ENCODE measurements at places on chromosomes 1 and 21. TPM values are rescaled to one million over a fixed set of nuclear protein-coding genes. Genes with fewer than 3 reads are reported as not detected.

The LBR gene
- total RNA-seq = 79.4 TPM

The LCE4A gene
- total RNA-seq = not detected

The LAMTOR5 gene
- total RNA-seq = 113 TPM

The RIMS3 gene
- 14.7 TPM for total RNA-seq

The TSPAN1 gene
- total RNA-seq = 1,263 TPM

The MIXL1 gene
- not detected for total RNA-seq

The TMEM125 gene
- 19.7 TPM for total RNA-seq

The DDAH1 gene
- total RNA-seq = 69.4 TPM

The DIP2A gene
- 68.8 TPM for total RNA-seq

The DYRK3 gene
- not detected for total RNA-seq

The WNT2B gene
- 9.4 TPM for total RNA-seq

The ESPN gene
- total RNA-seq = 173 TPM

The ACAP3 gene
- 52.4 TPM for total RNA-seq

The TAS1R1 gene
- not detected for total RNA-seq

The C1orf185 gene
- not detected for total RNA-seq

The CD1C gene
- not detected for total RNA-seq

The SPRR2F gene
- total RNA-seq = not detected

The ERG gene
- total RNA-seq = 3.3 TPM

The LEFTY2 gene
- total RNA-seq = not detected

The FAM229A gene
- 25.9 TPM for total RNA-seq

The CYP4A11 gene
- not detected for total RNA-seq

The C1orf122 gene
- total RNA-seq = 61.3 TPM

The HOOK1 gene
- total RNA-seq = 32.7 TPM

The C1orf210 gene
- 63.5 TPM for total RNA-seq

The AADACL3 gene
- not detected for total RNA-seq

The CFHR4 gene
- not detected for total RNA-seq

Data from transverse colon (tissue), 4 donors.